ENCODE measurements at places on chromosomes 16 and 17.

- no peak for DNase-seq
These were observed 56.5 kb upstream of the ZNF750 start for GRCh38 chr17:82896071-82897000.

GRCh38 chr16:31428279-31428597 lies at the start of gene COX6A2:
COX6A2 (minus strand) TSS chr16:31428360; CDS start chr16:31428325, 35 bp downstream.
- DNase-seq = no peak

DNA sequence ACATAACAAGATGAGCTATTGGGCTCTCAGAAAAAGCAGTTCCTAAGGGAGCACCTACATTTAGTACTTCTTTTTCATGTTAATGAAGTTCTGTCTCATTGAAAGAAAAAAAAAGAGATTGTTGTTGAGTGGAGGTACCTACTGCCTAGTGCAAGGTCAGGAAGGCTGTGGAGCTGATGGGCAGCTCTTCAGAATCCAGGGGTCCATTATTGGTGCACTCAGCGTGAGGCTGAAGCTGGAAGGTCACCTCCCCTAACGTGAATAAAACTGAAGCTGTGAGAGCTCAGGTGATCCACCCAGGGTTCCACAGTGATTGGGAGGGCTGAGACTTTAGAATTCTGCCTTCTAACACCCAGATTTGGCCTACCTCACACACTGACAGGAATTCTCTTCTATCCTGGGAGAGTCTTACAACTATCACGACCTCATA lies 153.9 kb upstream of the TBX2 start:
- no peak for DNase-seq

- DNase-seq = no peak
These were observed 9.1 kb downstream of the SLC38A8 start for GRCh38 chr16:84033251-84034195.

DNA sequence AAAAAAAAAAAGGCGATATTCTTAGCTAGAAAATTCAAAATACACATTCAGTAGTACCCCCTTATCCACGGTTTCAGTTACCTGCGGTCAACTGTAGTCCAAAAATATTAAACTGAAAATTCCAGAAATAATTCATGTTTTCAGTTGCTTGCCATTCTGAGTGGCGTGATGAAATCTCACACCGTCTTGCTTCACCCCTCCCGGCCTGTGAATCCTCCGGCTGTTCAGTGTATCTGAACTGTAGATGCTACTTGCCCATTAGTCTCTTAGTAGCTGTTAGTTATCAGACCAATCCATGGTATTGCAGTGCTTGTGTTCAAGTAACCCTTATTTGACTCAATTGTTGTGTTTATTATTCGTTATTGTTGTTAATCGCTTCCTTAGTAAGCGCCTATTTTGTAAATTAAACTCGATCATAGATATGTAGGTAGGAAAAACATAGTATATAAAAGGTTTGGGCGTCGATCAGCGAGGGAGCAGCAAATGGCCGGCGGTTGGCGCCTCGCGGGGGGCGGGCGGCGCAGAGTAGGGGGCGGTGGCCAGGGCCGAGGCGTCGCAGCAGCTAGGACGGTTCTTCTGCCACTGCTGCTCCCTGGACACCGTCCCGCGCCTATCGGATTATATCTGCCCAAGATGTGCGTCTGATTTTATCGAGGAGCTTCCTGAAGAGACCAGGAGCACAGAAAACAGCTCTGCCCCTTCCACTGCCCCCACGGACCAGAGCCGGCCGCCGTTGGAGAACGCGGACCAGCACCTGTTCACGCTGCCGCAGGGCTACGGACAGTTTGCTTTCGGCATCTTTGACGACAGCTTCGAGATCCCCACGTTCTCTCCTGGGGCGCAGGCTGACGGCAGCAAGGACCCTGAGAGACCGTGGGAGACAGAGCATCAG lies 39.8 kb upstream of the AKAP1 start:
- no peak for DNase-seq

- no peak for DNase-seq
These were observed 37.3 kb upstream of the CDC42EP4 start for GRCh38 chr17:73349138-73349537.

DNA sequence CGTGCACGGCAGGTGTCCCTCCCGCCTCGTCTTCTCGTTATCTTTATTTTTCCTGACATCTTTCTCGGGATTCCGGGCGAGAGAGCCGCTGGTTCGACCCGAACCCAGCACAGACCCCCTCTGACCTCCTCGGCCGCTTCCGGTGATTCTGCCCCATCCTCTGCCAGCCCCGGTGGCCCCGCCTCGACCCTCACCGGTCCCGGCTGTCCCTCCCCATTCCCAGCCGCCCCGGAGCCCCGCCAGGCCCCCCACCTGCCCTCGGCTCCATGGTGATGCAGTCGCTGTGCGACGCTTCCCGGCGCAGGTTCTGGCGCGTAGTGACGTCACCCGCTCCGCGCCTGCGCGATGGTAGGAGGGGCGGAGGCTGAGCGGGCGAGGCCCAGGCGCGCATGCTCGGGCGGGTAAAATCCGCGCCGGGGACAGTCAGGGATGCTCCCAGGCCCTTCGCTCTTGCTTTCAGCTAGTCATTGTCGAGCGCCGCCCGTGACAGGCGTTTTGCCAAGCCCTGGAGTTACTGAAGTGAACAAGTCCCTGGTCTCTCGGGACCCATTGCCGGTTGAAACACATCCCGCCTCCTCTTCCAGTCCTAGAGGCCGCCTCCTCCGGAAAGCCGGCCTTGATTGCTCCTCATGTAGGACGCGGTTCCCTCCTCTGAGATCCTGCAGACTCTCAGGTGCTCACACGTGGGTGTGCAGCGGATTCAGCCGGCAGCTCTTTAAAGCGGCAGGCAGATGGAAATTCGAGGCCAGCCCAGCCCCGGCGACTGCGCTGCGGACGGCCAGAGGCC lies at the start of gene MTHFSD:
TSS of gene MTHFSD (minus strand) at position 319 of the 787 bp plus-strand sequence. CDS start at position 268, 51 bp downstream.
- peak; percentile 88 for DNase-seq

- no peak for DNase-seq
These were observed 197.6 kb downstream of the DNAH9 start for GRCh38 chr17:11795906-11796305.
